ENCODE measurements at places on chromosomes 7 and 10.

- peak; percentile 66 for DNase-seq
- H3K4me1 ChIP-seq, result peaks cover 13% of the 10 kb centered on the region
- H3K27ac ChIP-seq, result no peak overlapping the region
- H3K27me3 ChIP-seq, result no peaks in the 10 kb centered on the region
Observed at GRCh38 chr7:78326189-78326588, 527.6 kb downstream of the PHTF2 start.

DNA sequence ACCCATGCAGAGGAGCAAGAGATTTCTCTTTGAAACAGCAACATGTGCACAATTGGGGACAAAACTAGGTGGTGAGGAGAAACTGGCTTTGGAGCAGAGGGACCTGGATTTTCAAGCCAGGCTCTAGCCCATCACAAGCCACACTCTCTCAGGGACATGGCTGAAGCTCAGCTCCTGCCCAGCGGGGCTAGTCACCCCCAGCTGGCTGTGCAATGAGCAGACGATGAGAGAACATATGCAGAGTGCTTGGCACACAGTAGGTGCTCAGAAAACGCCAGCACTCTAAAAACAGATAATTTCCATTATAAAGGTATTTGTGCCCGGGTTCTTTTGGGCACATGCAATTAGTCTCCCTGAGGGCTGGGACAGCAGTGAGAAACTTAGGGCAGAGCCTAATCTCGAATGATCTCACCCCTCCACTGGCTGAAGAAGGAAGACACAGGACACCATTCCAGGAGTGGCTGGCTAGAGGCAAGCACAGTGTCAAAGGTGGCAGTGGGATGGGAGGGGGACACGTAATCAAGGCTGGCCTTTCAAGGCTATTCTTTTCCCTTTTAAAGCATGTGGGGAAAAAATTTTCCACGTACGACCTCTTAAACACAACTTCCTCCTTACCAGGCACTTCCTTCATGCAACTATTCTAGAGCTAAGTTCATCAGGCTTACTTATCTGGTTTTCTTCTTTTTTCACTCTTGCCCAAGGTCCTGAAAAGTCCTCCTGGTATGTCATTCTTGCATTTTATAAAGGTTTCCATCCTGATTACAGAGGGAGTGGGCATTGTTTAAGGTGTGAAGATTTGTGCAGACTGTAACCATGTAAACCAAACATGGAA is 15.1 kb downstream of the FAM53B start:
- peaks cover 5% of the 10 kb centered on the region for H3K36me3 ChIP-seq
- DNase-seq, result no peak
- H3K27ac ChIP-seq, result no peak overlapping the region
- H3K4me3 ChIP-seq, result no peak overlapping the region
- no peaks in the 10 kb centered on the region for H3K27me3 ChIP-seq

- H3K4me3 ChIP-seq, result no peak overlapping the region
- H3K36me3 ChIP-seq, result no peaks in the 10 kb centered on the region
Observed at GRCh38 chr10:70461397-70462348, 16.9 kb upstream of the PALD1 start.

DNA sequence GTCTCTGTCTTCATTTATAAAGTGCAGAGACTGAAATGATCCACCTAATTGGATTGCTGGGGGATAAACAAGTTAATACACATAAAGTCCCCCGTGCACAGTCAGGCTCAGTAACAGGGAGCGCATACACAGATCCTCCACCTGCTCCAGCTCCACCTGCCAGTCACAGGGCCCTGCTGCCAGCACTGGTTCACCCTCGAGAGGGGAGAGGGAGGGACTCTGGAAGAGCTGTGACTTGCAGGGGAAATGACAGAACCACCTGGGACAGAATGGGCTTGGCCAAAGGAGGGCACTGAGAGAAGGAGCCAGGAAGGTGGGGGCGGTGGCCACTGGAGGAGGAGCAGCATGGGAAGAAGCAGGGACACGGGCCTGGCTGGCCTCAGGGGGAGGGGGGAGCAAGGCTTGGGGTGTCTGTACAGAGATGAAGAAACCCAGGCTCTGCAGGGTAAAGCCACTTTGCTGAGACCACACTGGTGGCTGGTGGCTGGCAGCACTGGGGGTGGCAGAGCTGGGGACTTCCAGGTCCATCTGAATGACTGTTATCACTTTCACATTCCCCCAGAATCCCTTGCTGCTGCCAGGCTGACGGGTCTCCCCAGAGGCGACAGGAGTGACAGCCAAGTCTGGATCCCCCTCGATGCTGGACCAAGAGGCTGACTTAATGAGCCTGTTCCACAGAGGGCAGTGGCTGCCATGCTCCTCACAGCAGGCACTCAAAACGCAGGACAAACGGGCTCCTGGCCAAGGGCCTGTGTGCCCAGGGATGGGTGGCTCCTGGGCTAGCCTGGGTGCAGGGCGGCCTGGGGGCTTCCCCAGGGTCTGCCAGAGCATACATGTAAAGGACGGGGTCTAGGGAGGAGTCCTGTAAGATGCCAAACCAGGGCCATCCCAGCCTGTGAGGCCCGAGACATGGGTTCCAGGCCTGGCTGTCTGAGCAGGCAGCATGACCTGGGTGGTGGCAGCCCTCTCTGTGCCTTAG is 151.1 kb downstream of the SH3PXD2A start:
- H3K27ac ChIP-seq, result no peak overlapping the region
- H3K4me3 ChIP-seq, result no peak overlapping the region
- peaks cover 2% of the 10 kb centered on the region for H3K27me3 ChIP-seq

DNA sequence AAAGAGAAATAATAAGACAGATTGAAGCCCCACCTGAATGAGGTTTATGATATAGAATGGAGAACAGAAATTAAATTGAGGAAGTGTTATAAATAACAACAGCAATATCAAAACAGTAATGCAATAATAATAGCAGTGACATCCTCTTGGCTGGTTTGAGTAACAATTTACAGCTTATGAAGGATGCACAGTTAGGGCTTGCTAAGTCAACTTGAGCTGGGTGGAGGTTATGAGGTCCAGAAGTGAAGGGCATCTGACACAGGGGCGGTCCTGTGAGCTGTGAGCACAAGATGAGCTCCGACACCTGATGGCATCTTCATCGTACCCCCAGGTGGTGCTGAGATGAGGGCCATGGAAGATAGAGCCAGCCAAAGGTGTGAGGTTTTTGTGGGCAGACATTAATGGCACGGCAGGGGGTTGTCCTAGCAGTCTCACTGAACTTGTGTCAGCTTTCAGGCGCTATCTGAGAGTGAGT is 30.5 kb downstream of the ARHGAP22 start:
- peaks cover 36% of the 10 kb centered on the region for H3K36me3 ChIP-seq
- H3K27me3 ChIP-seq, result no peaks in the 10 kb centered on the region
- H3K4me1 ChIP-seq, result peaks cover 2% of the 10 kb centered on the region
- no peak for DNase-seq
- H3K4me3 ChIP-seq, result no peak overlapping the region

- H3K4me1 ChIP-seq, result peaks cover 5% of the 10 kb centered on the region
- no peak for DNase-seq
- no peaks in the 10 kb centered on the region for H3K36me3 ChIP-seq
Observed at GRCh38 chr10:29839826-29840515, 205.2 kb upstream of the SVIL start.

GRCh38 chr7:73701357-73701995 is 18.0 kb downstream of the STX1A start:
- no peak overlapping the region for H3K4me3 ChIP-seq
- peaks cover 30% of the 10 kb centered on the region for H3K4me1 ChIP-seq
- DNase-seq, result peak; percentile 50

DNA sequence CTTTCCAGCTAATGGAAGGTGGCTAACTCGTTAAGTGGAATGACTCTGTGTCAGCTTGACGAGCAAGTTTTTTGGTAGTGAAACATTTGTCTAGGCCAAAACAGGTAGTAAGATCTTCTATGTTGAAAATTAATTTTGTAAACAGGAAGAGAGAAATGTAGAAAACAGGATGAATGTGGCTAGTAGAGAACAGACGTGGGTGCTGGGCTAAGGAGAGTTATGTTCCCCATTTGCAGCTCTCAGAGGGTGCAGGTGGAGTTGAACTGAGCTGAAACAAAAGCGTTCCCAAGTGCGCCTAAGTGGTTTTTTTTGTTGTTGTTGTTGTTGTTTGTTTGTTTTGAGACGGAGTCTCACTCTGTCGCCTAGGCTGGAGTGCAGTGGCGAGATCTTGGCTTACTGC is 59.5 kb upstream of the SRPK2 start:
- no peak for DNase-seq
- H3K4me1 ChIP-seq, result no peaks in the 10 kb centered on the region
- H3K27me3 ChIP-seq, result no peaks in the 10 kb centered on the region
- no peak overlapping the region for H3K27ac ChIP-seq
- no peaks in the 10 kb centered on the region for H3K36me3 ChIP-seq
- H3K4me3 ChIP-seq, result no peak overlapping the region

GRCh38 chr7:119643558-119643957 is 629.4 kb upstream of the KCND2 start:
- H3K36me3 ChIP-seq, result no peaks in the 10 kb centered on the region
- H3K27me3 ChIP-seq, result no peaks in the 10 kb centered on the region
- no peak for DNase-seq

- no peaks in the 10 kb centered on the region for H3K4me1 ChIP-seq
- peaks cover 30% of the 10 kb centered on the region for H3K36me3 ChIP-seq
- DNase-seq, result no peak
- H3K27ac ChIP-seq, result no peak overlapping the region
Observed at GRCh38 chr7:139582671-139583155, 59.2 kb downstream of the CLEC2L start.

GRCh38 chr7:35032166-35032565 is 5.1 kb downstream of the DPY19L1 start:
- no peak for DNase-seq
- no peaks in the 10 kb centered on the region for H3K36me3 ChIP-seq
- no peak overlapping the region for H3K27ac ChIP-seq
- H3K4me1 ChIP-seq, result peaks cover 17% of the 10 kb centered on the region

- no peak for DNase-seq
- no peak overlapping the region for H3K4me3 ChIP-seq
- no peak overlapping the region for H3K27ac ChIP-seq
- no peaks in the 10 kb centered on the region for H3K4me1 ChIP-seq
- H3K27me3 ChIP-seq, result no peaks in the 10 kb centered on the region
- H3K36me3 ChIP-seq, result no peaks in the 10 kb centered on the region
Observed at GRCh38 chr7:110179037-110179436, 911.9 kb upstream of the LRRN3 start.

DNA sequence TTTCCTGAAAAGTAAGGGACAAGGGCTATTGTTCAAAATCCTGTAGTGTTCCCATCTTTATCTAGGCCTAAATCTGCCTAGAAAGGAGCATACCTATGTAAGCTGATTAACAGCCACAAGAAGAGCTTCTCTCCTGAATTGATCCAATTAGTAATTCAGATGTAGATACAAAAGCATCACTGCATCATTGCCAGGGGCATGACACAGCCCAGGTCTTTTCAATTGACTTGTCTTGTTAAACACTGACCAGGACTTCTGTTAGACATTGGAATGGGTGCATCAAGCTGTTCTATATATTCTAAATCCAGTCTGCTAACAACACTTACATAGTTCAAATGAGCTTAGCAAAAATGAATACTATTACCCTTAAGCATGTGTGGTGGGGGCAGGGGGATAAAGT is 589.2 kb downstream of the INHBA start:
- DNase-seq, result no peak
- H3K4me3 ChIP-seq, result no peak overlapping the region
- no peaks in the 10 kb centered on the region for H3K27me3 ChIP-seq

- no peak for DNase-seq
- H3K4me3 ChIP-seq, result no peak overlapping the region
- H3K27me3 ChIP-seq, result no peaks in the 10 kb centered on the region
- no peaks in the 10 kb centered on the region for H3K4me1 ChIP-seq
Observed at GRCh38 chr7:30411173-30411572, 67.4 kb downstream of the NOD1 start.

DNA sequence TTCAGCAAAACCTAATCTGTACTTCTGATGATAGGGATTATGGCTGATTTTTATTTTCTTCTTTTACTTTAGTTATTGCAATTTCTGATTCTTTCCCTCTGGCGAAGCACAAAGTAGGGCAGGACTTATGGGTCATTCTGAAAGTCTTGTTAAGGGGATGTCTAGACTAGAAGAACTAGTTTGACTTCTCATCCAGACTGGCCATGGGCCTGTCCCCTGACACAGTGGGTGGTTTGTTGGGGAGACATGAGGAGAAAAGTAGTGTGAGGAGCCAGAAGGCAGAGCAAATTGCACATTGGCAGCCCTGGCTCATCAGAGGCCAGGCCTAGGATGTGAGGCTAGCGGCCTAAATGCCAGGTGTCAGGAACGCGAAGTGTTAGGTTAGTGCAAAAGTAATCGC is 152.8 kb downstream of the RTKN2 start:
- H3K36me3 ChIP-seq, result no peaks in the 10 kb centered on the region
- no peaks in the 10 kb centered on the region for H3K4me1 ChIP-seq
- no peak overlapping the region for H3K4me3 ChIP-seq
- no peaks in the 10 kb centered on the region for H3K27me3 ChIP-seq
- DNase-seq, result no peak

DNA sequence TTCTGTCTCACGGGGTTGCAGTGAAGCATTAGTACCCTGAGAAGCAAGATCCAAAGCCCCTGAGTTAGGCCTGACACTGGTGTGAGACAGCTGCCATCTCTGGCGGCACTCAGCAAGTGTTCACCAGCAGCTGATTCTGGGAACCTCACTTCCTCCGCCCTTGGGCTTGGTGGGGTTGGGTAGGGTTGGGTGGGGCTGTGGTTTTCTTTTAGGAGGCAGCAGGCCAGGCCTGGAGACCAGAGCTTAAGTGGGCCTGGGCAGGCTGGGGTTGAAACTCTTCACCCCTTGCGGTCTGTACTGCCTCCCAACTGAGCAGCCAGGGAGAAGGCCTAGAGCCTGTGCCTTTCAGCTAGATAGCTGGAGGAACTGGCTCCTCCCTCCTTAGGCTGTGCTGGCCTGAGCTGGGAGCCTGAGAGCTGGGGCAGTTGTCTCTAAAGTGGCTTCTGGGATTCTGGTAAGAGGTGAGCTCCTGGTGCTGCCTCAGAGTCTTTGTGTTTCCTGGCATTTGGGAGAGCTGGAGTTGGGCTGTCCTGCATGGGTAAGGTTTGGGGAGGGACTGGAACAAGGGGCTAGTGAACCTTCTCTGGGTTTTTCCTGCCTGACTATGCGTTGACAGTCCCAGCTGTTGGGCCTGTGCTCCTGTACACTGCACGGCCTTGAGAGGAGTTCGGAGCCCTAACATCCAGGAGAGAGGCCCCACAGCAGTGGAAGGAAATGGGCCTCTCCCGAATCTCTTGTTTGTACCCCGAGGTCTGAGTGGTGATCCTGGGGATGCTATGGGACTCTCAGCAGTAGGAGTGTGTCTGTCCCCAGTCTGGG is 5.1 kb downstream of the TSPAN14 start:
- H3K4me3 ChIP-seq, result no peak overlapping the region
- H3K27me3 ChIP-seq, result no peaks in the 10 kb centered on the region
- H3K27ac ChIP-seq, result no peak overlapping the region
- peaks cover 2% of the 10 kb centered on the region for H3K36me3 ChIP-seq
- H3K4me1 ChIP-seq, result peaks cover 75% of the 10 kb centered on the region

DNA sequence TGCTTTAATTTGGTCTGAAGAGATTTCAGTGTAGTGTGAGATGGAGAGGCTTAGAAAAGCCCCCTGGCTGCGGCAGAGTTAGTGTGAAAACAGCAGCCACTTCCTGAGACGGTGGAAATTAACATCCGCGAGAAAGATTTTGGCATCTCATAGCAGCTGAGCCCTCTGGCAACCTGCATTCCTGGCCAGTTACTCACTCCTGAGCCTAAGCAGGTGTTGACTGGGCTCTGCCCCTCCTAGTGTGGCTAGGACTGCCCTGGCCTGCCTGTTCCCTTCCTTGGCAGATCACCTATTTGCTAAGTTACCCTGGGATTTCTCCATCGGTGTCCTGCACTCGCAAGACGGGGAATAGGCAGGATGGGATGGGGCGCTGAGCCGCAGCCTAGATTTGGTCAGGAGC is 57.6 kb upstream of the LMTK2 start:
- H3K36me3 ChIP-seq, result no peaks in the 10 kb centered on the region
- H3K4me3 ChIP-seq, result no peak overlapping the region
- no peak overlapping the region for H3K27ac ChIP-seq
- no peaks in the 10 kb centered on the region for H3K4me1 ChIP-seq
- no peaks in the 10 kb centered on the region for H3K27me3 ChIP-seq

GRCh38 chr10:117472872-117473271 is 69.7 kb upstream of the EMX2 start:
- H3K27ac ChIP-seq, result no peak overlapping the region
- H3K27me3 ChIP-seq, result no peaks in the 10 kb centered on the region
- DNase-seq, result no peak
- H3K4me3 ChIP-seq, result no peak overlapping the region

Data from astrocyte (in vitro differentiated cells and primary cell).